ENCODE measurements at places on chromosomes 3 and 15.

DNA sequence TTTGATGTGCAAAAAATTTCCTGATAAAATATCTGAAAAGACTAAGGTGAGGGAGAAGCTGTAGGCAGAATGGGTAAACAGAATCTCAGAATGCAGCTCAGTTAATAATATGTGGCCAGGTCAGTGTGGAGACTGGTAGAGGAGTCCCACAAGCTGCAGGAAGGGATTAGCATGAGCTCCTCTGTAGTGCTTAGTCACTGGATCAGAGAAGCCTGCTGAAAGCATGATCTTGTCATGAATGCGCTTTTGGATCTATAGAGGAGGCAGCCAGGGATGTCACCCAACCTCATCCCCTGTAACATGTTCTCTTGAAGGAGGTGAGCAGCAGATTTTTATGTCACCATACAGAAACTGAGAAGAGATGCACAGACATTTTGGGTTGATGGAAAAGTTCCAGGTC is 1035.3 kb upstream of the GBE1 start:
- DNase-seq, result no peak

DNA sequence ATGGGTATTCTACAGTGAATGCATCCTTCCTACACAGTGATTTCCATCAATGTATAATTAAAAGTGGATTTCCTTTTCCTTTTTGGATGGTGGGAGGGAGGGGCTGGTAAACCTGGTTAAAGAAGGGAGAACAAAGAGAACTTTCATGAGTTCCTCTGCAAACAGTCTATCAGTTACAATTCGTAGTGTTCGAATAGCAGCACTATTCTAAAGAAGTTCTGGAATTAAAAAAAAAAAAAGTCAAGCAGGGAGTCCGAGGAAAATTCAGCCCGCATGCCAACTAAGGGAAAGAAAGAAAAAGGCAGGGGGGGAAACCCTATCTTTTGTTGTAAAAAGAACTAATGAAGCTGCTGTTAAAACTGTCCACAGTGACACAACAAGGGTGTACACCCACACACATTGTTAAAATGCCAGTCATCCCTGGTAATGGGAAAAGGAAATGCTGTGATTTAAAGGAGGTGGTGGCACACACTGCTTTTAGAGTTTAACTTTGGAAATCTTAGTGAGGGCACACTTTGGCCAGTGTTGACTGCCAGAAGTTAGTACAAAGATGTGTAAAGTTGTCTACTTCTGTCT is 521.2 kb downstream of the ZIC1 start:
- no peak for DNase-seq

DNA sequence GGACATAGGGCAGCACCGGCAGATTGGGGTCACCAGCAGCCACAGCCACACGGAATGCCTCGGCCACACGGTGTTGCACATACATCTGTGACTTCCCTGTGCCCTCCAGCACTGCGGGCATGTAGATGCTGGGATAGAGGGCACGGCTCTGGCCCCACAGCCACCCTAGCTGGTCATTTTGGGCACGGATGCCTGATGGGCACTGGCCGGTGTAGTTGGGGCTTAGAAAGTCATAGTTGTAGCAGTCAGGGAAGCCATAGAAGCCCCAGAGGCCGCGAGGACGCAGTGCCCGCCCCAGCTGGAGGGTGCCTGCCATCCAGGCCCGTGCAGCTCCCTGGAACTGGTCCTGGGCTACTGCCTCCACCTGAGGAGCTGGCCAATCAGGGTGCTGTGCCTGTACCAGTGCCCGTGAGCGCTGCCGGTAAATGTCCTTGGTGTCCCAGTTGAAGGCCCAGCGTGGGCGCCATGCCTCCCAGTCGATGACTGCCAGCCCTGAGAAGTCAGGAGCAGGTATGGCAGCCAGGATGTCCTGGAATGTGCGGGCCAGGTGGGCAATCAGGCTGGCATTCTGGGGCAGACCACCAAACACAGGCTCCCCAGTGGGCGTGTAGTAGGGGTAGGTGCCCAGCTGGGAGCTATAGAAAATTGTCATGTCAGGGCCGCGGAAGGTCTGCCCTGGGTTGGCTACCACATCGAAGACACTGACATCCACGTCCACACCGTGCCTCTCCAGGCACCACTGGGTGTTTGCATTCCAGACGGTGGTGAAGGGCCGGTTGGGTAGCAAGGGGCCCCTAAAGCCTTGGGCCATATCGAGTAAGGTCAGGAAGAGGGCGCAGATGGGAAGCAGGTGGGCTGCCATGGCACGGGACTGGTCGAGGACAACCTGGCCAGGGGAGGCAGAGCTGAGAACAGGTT is 1.0 kb downstream of the HYAL1 start:
- no peak for DNase-seq

- no peak for DNase-seq
Measured at GRCh38 chr15:22918056-22918455, 62.1 kb downstream of the CYFIP1 start.

GRCh38 chr15:64478863-64479262 is 18.5 kb downstream of the ZNF609 start:
- DNase-seq, result no peak

GRCh38 chr15:28875461-28876000 is 10.2 kb upstream of the APBA2 start:
- no peak for DNase-seq

- DNase-seq, result no peak
Measured at GRCh38 chr15:59384507-59384906, 11.8 kb upstream of the MYO1E start.
